Nephron progenitor cell (in vitro differentiated cells): ENCODE measurements at places on chromosomes 2 and 18.

DNA sequence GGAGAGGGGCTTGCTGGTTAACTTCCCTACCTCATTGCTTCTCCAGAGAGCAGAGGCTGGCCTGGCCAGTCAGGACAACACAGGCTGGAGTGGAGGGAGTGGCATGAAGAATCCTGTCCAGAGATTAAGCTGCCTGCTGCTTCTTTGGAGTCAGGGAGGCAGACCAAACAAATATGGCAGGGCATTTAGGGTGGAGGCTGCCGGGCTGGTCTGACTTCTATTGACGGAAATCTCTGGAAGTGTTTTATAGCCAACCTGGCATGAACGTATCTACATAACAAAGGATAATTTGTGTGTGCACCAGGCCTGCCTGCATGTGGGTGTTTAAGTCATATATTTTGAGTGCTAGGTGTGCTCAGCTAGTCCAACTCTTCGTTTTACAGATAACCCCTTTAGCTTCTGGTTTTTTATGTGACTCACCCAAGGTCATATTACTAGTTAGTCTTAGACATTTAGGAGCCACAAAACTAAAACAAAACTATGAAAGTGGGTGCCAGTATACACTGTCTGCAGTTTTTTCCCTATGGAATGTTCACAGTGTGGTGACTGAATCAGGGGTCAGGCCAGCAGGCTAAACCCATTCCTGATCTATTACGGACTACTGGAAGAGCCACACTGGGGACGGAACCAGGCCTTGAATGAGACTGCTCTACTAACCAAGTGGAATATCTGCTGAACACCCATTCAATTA, 5.5 kb downstream of the NPC1 start:
- no peak for DNase-seq

- no peak for DNase-seq
Measured at GRCh38 chr2:1553671-1554295, 140.5 kb downstream of the TPO start.

DNA sequence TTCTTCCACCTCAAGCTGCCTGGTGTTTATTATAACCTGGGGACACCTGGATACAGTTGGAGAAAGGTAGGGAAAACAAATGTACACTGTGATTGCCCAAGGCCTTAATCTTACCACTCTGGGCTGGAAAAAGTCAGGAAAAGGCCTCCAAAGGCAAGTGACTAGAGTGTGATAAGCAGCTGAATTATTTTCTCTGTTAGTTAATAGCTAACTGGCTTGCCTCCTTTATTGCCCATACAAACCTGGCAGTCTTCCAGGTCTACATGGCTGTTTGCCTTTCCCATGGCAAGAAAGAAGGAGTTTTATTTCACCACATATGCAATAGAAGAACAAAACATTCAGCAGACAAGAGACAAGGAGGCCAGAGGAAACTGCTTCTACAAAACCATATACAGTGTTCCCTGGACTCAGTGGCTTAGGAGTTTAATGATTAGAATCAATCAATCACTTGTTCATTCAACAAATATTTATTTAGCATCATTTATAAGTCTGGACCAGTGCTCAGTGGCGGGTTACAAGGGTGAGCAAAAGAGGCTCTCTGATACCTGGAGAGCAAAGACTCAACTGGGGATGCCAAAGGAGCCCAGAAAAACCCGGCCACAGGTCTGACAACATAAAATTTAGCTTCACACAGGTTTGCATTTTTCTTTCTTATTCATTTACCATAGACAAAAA, 27.5 kb upstream of the SUCLG1 start:
- no peak for DNase-seq

GRCh38 chr2:101330253-101330933, 21.9 kb upstream of the RNF149 start:
- peak; percentile 15 for DNase-seq

GRCh38 chr18:21831413-21831831, 90.8 kb downstream of the MIB1 start:
- no peak for DNase-seq
